ENCODE measurements at places on chromosomes 6 and 20. TPM values are rescaled to one million over a fixed set of nuclear protein-coding genes. Genes with fewer than 3 reads are reported as not detected.

- H3K4me3 ChIP-seq: no peak overlapping the region
- H3K27me3 ChIP-seq: no peaks in the 10 kb centered on the region
- no peak overlapping the region for H3K27ac ChIP-seq
- H3K4me1 ChIP-seq: no peaks in the 10 kb centered on the region
- no peak for DNase-seq
Observed at GRCh38 chr6:63998991-63999390, 363.4 kb downstream of the PHF3 start.

DNA sequence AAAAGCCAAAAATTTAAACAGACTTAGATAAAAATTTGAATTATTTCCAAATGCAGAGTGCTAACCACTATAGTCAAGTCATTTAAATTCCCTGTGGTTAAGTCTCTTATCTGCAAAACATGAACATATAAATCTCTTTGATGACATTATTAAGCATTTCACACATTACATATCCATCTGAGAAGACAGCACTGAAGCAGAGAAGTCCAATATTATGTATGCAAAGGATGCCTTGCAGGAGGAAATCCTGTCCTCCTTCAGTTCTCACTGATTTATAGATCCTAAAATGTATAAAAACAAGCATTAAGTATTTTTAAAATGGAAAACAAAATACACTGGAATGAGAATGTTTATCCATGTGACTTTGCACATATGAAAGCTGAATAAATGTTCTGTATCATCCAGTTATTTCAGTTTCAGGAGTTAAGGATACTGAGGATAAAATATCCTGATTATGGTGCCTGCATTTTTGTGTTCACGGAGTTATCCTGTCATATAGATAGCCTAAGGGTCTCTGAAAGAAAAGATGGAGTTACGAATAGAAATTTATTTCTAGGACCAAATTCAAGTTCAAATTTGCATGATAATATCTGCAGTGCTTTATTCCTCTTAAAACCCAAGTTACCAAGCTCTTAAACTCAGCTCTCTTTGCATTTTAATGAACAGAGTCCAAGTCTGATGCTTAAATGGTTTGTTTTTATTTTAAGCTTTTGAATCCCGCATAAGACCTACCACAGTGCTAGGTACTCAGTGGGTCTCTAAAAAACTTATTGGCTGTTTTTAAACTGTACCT is 145.4 kb downstream of the PRKN start:
- no peaks in the 10 kb centered on the region for H3K36me3 ChIP-seq
- H3K4me3 ChIP-seq: no peak overlapping the region
- H3K27me3 ChIP-seq: no peaks in the 10 kb centered on the region
- no peaks in the 10 kb centered on the region for H3K4me1 ChIP-seq

DNA sequence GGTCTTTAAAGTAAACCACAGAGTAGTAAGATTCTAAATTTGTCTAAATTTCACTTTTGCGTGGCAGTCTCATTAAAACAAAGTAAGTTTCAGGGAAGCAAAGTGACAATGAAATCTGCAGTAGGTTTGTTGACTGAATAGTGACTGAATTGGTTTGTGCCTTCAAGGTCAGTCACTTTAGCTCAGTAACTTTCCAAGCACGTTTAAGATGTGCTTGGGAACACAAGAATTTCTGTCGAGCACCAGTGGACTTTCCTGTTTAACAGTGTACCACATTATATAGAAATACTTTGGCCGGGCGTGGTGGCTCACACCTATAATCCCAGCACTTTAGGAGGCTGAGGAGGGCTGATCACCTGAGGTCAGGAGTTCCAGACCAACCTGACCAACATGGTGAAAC is 1.7 kb upstream of the CD24 start:
- no peak overlapping the region for H3K27ac ChIP-seq
- no peak overlapping the region for H3K4me3 ChIP-seq
- peaks cover 39% of the 10 kb centered on the region for H3K27me3 ChIP-seq
- no peak for DNase-seq

DNA sequence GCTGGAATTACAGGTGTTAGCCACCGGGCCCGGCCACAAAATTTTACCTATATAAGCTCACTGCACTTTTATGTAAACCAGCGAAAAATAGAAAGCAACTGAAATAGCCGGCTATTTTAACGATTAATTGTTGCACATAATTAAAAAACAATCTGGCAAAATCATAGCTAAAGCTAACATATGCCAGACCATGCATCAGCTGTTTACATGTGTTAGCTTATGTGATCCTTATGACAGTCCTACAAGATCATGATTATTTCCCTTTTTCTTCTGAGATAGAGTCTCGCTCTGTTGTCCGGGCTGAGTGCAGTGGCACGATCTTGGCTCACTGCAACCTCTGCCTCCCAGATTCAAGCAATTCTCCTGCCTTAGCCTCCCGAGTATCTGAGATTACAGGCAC is 157.0 kb downstream of the ZFP64 start:
- no peaks in the 10 kb centered on the region for H3K4me1 ChIP-seq
- no peak overlapping the region for H3K27ac ChIP-seq
- no peak for DNase-seq
- no peaks in the 10 kb centered on the region for H3K36me3 ChIP-seq

DNA sequence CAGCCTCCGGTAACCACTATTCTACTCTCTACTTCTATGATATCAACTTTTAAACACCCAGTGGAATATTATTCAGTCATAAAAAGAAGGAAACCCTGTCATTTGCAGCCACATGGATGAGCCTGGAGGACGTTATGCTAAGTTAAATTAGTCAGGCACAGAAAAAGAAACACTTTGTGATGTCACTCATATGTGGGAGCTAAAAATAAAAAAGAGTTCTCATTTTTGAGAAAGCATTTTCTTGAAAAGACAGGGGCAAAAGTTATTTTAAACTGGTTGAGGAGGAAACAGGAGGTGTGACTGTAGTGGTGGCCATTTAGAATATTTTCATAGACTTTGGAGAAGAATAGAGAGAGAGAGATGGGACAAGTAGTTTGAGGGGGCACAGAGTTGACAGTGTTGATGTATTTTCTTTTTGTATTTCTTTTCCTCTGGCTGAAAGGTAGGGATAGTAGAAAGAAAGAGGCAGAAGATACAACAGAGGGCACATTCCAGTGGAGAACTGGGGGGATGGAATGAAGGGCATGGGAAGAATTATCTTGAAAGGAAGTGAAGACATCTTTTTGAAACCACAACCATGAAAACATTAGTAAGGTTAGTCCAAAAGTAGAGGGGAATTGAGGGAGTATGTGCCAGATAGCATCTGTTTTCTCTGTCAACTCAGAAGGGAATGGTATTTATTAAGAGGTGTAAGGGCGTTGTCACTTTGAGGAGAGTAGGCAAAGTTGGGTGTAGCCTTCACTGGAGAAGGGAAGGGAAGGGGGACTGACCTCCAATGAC is 181.3 kb upstream of the GMDS start:
- H3K4me3 ChIP-seq: no peak overlapping the region
- no peak overlapping the region for H3K27ac ChIP-seq
- no peaks in the 10 kb centered on the region for H3K36me3 ChIP-seq
- H3K4me1 ChIP-seq: no peaks in the 10 kb centered on the region

GRCh38 chr6:50843842-50844241 is 25.2 kb downstream of the TFAP2B start:
- peaks cover 58% of the 10 kb centered on the region for H3K27me3 ChIP-seq
- no peak overlapping the region for H3K27ac ChIP-seq
- H3K4me3 ChIP-seq: no peak overlapping the region
- no peaks in the 10 kb centered on the region for H3K36me3 ChIP-seq
- no peaks in the 10 kb centered on the region for H3K4me1 ChIP-seq

GRCh38 chr6:22755605-22756004 is 186.2 kb downstream of the HDGFL1 start:
- DNase-seq: no peak
- H3K36me3 ChIP-seq: no peaks in the 10 kb centered on the region
- H3K4me1 ChIP-seq: no peaks in the 10 kb centered on the region

- no peak for DNase-seq
- no peaks in the 10 kb centered on the region for H3K4me1 ChIP-seq
- H3K27me3 ChIP-seq: no peaks in the 10 kb centered on the region
- no peak overlapping the region for H3K4me3 ChIP-seq
- H3K36me3 ChIP-seq: no peaks in the 10 kb centered on the region
Observed at GRCh38 chr6:95784019-95784418, 206.7 kb downstream of the MANEA start.

DNA sequence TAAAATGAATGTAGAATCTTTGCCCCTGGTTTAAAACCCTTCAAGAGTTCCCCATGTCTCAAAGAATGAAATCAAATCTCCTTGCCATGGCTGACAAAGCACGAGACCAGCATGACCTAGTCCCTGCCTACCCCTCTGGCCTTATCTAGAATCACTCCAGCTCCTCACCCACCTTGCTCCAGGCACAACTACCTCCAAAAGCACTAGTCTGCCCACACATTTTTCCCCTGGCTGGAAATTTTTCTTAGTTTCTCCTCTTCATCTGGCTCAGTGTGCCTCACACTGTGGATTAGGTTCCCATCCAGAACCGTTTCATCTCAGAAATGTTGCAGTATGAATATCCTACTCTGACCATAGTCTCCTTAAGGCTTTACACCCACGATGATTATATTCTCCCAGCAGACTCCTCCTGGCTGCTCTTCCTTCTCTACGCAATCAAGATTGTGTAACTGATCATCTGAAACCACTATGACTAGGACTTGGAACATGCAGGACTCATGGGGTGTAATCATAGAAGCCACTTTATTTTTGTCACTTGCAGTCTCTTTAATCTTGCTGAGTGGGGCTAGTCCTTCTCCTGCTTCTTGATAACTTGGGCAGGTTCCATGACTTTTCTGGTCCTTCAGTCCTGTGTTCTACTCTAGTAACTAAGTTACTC is 7.8 kb upstream of the MRS2 start:
- H3K27ac ChIP-seq: no peak overlapping the region
- peaks cover 41% of the 10 kb centered on the region for H3K27me3 ChIP-seq
- no peak overlapping the region for H3K4me3 ChIP-seq
- no peaks in the 10 kb centered on the region for H3K4me1 ChIP-seq
- no peaks in the 10 kb centered on the region for H3K36me3 ChIP-seq

The CFAP206 gene
- total RNA-seq: 0.26 TPM

The FHL5 gene
- 14.4 TPM for total RNA-seq

The CST7 gene
- total RNA-seq: 1.2 TPM

The SLC22A3 gene
- 20.4 TPM for total RNA-seq

Measured in esophagus muscularis mucosa (tissue), 4 donors.